ENCODE measurements at places on chromosomes 11 and 22. TPM values are rescaled to one million over a fixed set of nuclear protein-coding genes. Genes with fewer than 3 reads are reported as not detected.
A peak's percentile ranks its signal among the peaks of the same experiment; 100 is the strongest.

MS4A5 gene
- not detected for total RNA-seq

BARX2 gene
- not detected for total RNA-seq

DEFB131B gene
- not detected for total RNA-seq

OR2D2 gene
- total RNA-seq: 0.29 TPM

H19 gene
- 5.2 TPM for total RNA-seq

SLC16A8 gene
- not detected for total RNA-seq

ZBTB16 gene
- 0.25 TPM for total RNA-seq

- H3K36me3 ChIP-seq: peaks cover 40% of the 10 kb centered on the region
- H3K4me3 ChIP-seq: peak overlapping the region; percentile 80
- no peak overlapping the region for H3K27ac ChIP-seq
- H3K4me1 ChIP-seq: no peaks in the 10 kb centered on the region
- H3K27me3 ChIP-seq: no peaks in the 10 kb centered on the region
- no peak for DNase-seq
These were observed 1.8 kb downstream of the ADSL start for GRCh38 chr22:40348025-40348658.

GRCh38 chr22:43482318-43482625 lies 70.5 kb downstream of the MPPED1 start:
- H3K4me1 ChIP-seq: peaks cover 5% of the 10 kb centered on the region
- DNase-seq: no peak
- H3K27me3 ChIP-seq: no peaks in the 10 kb centered on the region
- no peak overlapping the region for H3K4me3 ChIP-seq
- H3K27ac ChIP-seq: no peak overlapping the region
- no peaks in the 10 kb centered on the region for H3K36me3 ChIP-seq

DNA sequence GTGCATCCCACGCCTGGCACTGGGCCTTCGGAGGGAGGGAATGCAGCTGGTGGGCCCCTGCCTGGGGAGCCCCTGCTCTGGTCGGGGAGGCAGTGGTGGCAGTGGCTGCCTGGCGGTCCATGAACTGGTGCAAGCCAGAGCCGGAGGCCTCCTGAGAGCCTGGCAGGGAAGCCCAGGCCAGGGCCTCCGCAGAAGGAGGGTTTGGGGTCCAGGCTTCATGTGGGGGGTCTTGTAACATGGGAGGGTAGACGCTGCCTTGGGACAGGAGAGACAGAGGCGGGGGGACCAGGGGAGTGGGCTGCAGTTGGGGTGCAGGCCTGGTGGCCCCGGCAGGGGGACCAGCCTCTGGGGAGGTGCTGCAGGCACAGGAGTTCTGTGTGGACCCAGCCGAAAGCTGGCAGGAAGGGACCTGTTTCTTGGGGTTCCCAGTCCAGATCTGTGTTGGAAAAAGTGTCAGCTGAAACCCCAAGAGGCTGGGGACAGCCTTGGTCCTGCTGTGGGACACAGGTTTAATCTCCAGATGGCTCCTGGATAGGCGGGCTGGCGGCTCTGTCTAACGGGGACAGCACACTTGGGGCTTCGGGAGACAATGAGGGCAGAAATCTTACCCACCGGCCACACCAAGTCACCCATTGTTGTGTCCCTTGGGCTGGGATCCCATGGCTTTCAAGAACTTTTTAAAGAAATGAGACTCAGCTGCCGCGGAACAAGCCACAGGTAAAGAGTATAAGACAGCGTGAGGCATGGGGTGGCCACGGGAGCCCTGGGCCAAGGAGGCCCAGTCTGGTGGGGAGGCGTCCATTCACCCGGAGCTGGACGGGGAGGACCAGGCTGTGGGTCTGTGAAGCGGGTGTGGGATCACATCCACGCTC lies 73.5 kb downstream of the KCNQ1 start:
- no peaks in the 10 kb centered on the region for H3K36me3 ChIP-seq
- no peaks in the 10 kb centered on the region for H3K27me3 ChIP-seq
- H3K4me1 ChIP-seq: no peaks in the 10 kb centered on the region
- DNase-seq: no peak

DNA sequence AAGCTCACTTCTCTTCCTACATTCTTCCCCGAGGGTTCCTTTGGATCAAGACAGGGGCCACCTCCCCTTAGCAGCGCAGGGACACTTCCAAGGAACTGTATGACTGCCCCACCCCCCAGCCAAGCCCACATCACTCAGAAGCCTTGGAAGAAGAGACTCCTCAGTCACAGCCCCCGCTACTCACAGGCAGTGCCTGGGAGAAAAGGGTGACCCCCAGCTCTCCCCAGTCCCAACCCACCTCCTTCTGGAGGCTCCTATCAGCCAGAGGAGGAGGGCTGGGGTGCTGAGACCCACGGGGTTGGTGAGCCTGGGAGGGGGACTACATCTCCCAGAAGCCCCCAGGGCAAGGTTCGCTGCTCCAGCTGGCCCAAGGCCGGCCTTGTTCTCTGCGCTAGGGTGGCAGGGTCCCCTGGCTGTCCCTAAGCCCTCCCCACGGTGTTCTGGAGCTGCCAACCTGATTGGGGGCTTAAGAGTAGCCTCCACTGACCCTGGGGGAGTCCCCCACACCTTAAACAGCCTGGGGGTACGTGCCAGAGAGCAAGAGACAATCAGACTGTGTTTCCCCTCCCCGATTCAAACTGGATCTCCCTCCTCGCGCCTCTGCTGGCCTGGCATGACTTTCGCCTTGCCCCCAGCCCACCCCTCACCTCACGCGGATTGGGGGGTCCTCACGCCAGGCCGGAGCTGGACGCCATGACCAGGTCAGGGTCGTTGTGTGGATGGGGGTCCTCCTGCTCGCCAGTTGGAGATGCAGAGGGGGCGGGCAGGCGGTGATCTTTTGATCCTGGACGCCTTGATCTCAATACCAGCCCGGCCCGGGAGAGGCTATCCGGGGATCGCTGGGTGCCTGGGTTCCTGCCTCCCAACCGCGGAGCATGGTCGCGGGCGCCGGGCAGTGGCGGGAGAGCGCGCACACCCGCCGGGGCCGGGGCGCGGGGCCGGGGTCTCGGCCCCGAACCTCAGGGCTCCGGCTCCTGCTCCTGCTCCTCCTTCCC lies 838 bp downstream of the BCL9L start:
- no peaks in the 10 kb centered on the region for H3K27me3 ChIP-seq
- H3K27ac ChIP-seq: no peak overlapping the region
- H3K4me3 ChIP-seq: peak overlapping the region; percentile 82
- H3K4me1 ChIP-seq: peaks cover 23% of the 10 kb centered on the region
- no peaks in the 10 kb centered on the region for H3K36me3 ChIP-seq

GRCh38 chr22:50728523-50728931 lies 9.5 kb upstream of the ACR start:
- peaks cover 5% of the 10 kb centered on the region for H3K4me1 ChIP-seq
- no peaks in the 10 kb centered on the region for H3K36me3 ChIP-seq
- no peak overlapping the region for H3K4me3 ChIP-seq
- no peak overlapping the region for H3K27ac ChIP-seq

- H3K36me3 ChIP-seq: no peaks in the 10 kb centered on the region
- no peaks in the 10 kb centered on the region for H3K27me3 ChIP-seq
- no peak for DNase-seq
- H3K4me1 ChIP-seq: no peaks in the 10 kb centered on the region
- no peak overlapping the region for H3K4me3 ChIP-seq
These were observed 123.5 kb downstream of the UVRAG start for GRCh38 chr11:75938543-75938942.

- H3K4me1 ChIP-seq: no peaks in the 10 kb centered on the region
- no peaks in the 10 kb centered on the region for H3K27me3 ChIP-seq
- no peak overlapping the region for H3K4me3 ChIP-seq
- no peak overlapping the region for H3K27ac ChIP-seq
These were observed 645.8 kb downstream of the DLG2 start for GRCh38 chr11:84981301-84981700.

GRCh38 chr22:37999640-38000272 lies 15.4 kb upstream of the SOX10 start:
- H3K27me3 ChIP-seq: no peaks in the 10 kb centered on the region
- H3K27ac ChIP-seq: no peak overlapping the region
- H3K36me3 ChIP-seq: no peaks in the 10 kb centered on the region
- no peak overlapping the region for H3K4me3 ChIP-seq

GRCh38 chr11:62398011-62398994 lies 20.5 kb upstream of the SCGB1A1 start:
- H3K4me1 ChIP-seq: peaks cover 4% of the 10 kb centered on the region
- DNase-seq: no peak
- H3K27ac ChIP-seq: no peak overlapping the region
- H3K4me3 ChIP-seq: no peak overlapping the region

DNA sequence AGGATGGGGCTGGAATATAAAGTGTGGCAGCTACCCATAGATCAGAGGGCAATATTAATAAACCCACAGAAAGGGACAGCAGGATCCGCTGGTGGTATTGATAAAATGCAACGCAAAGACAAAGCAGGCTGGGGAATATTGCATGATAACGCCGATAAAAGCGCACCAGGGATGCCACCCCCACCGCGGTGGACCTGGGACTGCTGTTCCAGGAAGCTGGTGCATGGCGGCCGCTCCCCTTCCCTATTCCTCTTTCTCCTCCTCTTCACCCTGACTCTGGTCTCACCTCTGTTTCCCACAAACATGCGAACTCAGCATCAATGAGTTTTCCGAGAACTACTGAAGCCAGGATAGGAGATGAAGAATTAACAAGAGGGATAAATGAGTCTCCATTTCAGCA lies 20.2 kb downstream of the SPATA19 start:
- no peaks in the 10 kb centered on the region for H3K27me3 ChIP-seq
- peak; percentile 22 for DNase-seq
- no peaks in the 10 kb centered on the region for H3K36me3 ChIP-seq
- no peak overlapping the region for H3K4me3 ChIP-seq
- no peaks in the 10 kb centered on the region for H3K4me1 ChIP-seq

DNA sequence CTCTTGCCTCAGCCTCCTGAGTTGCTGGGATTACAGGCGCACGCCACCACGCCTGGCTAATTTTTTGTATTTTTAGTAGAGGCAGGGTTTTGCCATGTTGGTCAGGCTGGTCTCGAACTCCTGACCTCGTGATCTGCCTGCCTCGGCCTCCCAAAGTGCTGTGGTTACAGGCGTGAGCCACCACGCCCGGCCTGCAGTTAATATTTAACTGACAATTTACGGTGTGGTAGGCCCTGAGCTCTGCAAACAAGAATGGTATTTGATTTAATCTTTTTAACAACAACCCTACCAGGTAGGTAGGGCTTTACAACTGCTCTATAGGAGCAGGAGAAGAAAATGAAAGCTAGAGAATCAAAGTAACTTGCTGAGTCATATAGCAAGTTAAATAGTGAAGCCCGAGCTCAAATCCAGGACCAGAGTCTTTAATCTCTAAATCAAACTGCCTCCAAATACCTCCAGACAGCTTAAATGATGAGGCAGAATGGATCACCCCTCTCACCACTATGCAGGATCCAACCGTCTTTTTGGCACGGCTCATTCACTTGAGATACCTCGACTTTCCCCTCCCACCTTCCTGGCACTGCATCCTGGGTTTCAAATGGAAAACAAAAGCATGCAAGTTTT lies 9.4 kb downstream of the UEVLD start:
- no peaks in the 10 kb centered on the region for H3K36me3 ChIP-seq
- H3K27me3 ChIP-seq: no peaks in the 10 kb centered on the region
- DNase-seq: no peak
- H3K4me1 ChIP-seq: no peaks in the 10 kb centered on the region
- H3K4me3 ChIP-seq: no peak overlapping the region

DNA sequence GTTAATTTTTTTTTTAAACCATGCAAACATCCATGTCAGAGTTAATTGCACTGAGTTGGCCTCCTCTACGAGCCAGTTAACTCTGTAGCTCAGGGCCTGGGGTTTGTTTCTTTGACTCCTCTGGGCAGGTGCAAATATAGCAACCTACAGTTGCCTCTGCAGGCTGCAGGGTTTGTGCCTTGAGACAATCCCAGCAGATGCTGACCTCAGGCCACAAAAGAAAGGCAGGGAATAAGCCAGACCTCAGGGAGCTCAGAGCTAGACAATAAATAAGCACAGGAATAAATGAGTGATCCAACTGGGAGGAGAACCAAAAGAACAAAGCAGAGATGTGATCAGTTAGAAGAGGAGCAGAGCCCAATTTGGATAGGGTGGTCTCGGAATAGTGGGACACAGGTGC lies 390.8 kb downstream of the SHANK2 start:
- H3K4me1 ChIP-seq: peaks cover 3% of the 10 kb centered on the region
- no peak overlapping the region for H3K4me3 ChIP-seq
- H3K36me3 ChIP-seq: no peaks in the 10 kb centered on the region
- no peak for DNase-seq

DNA sequence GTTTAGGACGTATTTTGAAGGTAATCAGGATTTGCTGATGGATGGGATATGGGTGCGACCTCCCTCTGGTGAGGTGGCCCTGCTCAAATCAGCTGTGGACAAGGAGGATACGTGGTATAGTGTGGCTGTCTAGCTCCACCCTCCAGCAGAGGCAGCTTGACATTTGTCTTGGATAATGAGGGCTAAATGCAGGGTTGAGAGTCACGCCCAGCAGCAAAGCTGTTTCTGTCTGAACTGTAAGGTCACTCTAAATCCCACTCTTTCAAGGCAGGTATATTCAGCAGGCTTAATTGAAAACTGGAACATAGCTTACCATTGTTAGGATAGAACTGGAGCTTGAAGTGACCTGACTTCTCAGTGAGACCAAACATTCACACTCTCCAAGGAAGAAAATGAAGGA lies 98.7 kb downstream of the SWAP70 start:
- H3K4me3 ChIP-seq: no peak overlapping the region
- no peak overlapping the region for H3K27ac ChIP-seq
- peaks cover 29% of the 10 kb centered on the region for H3K4me1 ChIP-seq
- H3K36me3 ChIP-seq: no peaks in the 10 kb centered on the region
- H3K27me3 ChIP-seq: no peaks in the 10 kb centered on the region
- no peak for DNase-seq

DNA sequence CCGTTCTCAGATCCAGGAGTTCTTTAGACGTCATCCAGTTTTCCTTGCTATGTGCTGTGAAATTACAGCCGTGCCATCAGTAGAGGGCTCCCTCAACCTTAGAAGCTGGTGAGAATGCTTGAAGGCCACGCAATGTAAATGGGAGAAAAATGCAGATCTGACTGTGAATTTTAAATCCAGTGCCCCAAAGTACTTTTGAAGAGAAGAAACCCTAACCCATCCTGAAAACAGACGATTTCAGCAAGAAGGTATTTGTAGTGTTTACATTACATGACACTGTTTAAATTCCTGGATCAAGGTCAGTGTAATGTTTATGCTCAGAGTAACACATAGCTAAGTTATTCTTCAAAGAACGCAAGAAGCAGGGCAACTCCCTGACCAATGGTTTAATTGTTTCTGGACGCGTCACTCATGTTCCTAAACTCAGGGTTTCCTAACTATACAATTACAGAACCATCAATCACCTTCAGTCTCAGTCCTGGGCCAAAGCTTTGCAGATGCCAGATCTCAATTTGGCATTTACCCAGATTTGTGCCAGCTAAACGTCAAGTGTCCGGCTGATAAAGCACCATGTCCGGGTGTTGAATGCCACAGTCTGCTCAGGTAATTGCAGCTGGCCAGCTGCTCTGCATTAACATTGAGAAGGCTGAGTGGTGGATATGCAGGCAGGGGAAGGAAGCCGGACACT lies 38.2 kb downstream of the ADAMTS8 start:
- no peaks in the 10 kb centered on the region for H3K4me1 ChIP-seq
- no peak overlapping the region for H3K4me3 ChIP-seq
- H3K36me3 ChIP-seq: no peaks in the 10 kb centered on the region
- DNase-seq: no peak

- no peaks in the 10 kb centered on the region for H3K27me3 ChIP-seq
- DNase-seq: no peak
- H3K36me3 ChIP-seq: no peaks in the 10 kb centered on the region
- no peak overlapping the region for H3K4me3 ChIP-seq
- H3K27ac ChIP-seq: no peak overlapping the region
These were observed 1046.6 kb downstream of the TBC1D22A start for GRCh38 chr22:47808886-47809620.

Measured in H1 (cell line).